Hepatocyte (in vitro differentiated cells): ENCODE measurements at places on chromosomes 1 and 21. TPM values are rescaled to one million over a fixed set of nuclear protein-coding genes. Genes with fewer than 3 reads are reported as not detected.

Gene RAP1GAP
- polyA plus RNA-seq, result 14.2 and 18.0 TPM in 2 replicates

Gene PGLYRP3
- polyA plus RNA-seq, result not detected in 2 replicates

DNA sequence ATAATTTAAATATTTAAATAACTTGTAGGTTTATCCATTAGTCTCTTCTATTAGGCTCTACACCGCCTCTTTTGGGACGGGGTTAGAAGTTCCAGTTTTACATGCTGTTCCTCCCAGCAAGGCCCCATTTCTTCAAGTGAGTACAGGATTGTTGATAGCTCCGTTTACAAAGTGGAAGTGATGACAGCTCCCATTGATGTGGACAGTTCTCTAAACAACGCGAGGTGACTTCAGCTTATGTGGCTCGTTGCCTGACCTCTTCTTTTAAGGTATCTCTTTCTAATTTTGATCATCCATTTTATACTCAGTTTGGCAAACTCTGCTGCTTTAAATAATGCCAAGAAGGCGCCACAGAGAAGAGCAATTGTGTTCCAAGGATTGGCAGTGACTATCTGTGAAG is 49.7 kb downstream of the PACC1 start:
- DNase-seq, result no peak

- no peak for DNase-seq
These were observed 58.6 kb downstream of the ZNF644 start for GRCh38 chr1:90963236-90963635.

Gene ROR1
- polyA plus RNA-seq, result 16.4 and 21.9 TPM in 2 replicates

Gene SOX13
- 22.3 and 24.6 TPM in 2 replicates for polyA plus RNA-seq

Gene PPFIA4
- polyA plus RNA-seq, result 1.7 and 5.2 TPM in 2 replicates

GRCh38 chr1:207219979-207220889 is 101.2 kb upstream of the CD55 start:
- DNase-seq, result no peak

Gene KCNJ9
- not detected in 2 replicates for polyA plus RNA-seq

- DNase-seq, result peak; percentile 40
These were observed 409.5 kb upstream of the ADGRL2 start for GRCh38 chr1:81391125-81391828.

Gene PAX7
- not detected in 2 replicates for polyA plus RNA-seq

DNA sequence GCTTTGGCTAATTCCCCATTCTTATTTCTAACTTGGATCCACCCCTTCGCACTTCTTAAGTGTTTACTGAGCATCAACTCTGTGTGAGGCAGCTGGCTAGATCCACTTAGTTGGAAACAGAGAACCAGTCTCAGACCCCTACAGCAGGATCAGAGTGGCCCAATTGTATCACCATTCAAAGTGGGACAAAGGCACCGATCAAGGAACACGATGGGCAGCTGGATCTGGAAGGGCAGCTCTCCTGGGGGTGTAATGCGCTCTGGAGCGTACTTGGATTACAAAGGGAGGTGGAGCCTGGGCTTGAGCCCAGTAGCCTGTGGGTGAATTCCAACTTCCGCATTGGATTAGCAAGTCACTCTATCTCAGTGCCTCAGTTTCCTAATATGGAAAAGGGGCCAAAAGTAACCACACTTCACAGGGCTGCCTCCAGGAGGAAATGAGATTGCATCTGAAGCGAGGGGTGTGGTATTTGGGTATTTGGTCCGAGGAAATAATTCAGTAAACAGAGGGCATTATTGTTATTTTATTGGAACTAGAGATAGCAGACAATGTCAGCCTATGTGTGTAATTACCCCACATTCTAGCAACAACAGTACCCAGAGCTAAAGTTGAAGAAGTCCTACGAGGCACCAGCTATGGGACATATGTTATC is 11.9 kb downstream of the ECE1 start:
- no peak for DNase-seq

Gene SLFNL1
- 0.18 and 1.8 TPM in 2 replicates for polyA plus RNA-seq

GRCh38 chr1:54627196-54627595 is 3.9 kb upstream of the FAM151A start:
- no peak for DNase-seq

- peak; percentile 8 for DNase-seq
These were observed 14.6 kb downstream of the SLC35E2B start for GRCh38 chr1:1677718-1678580.

DNA sequence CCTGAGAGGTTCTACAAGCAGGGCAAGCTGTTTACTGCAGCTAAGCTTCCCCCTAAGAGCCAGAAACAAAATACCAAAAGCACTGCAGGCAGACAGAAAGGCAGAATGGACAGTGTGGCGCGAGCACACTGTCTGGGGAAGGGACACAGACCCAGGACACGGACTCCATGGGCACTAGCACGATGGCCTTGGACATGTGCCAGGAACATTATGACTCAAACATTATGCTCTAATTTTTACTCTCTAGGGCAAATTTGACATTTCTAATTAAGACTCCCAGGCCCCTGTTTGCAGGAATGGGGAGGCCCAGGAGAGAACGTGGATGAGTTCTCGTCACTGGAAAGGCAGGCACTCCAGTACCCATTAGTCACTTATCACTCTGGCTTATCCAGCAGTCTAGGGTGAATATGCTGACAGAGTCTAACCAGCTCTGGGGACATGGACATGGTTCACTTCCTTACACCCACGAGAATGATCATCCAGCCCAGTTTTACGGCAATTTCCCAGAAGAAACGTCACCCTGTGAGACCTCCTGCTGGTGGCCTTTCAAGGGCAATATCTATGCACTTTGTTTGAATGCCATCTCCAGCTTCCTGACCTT is 45.1 kb downstream of the CAPN8 start:
- DNase-seq, result no peak

Gene INKA2
- 1.8 and 3.4 TPM in 2 replicates for polyA plus RNA-seq

Gene FMO2
- not detected in 2 replicates for polyA plus RNA-seq

Gene ZNF436
- polyA plus RNA-seq, result 4.4 and 7.5 TPM in 2 replicates

- DNase-seq, result peak; percentile 46
These were observed 898 bp downstream of the MFSD2A start for GRCh38 chr1:39955547-39956539.

DNA sequence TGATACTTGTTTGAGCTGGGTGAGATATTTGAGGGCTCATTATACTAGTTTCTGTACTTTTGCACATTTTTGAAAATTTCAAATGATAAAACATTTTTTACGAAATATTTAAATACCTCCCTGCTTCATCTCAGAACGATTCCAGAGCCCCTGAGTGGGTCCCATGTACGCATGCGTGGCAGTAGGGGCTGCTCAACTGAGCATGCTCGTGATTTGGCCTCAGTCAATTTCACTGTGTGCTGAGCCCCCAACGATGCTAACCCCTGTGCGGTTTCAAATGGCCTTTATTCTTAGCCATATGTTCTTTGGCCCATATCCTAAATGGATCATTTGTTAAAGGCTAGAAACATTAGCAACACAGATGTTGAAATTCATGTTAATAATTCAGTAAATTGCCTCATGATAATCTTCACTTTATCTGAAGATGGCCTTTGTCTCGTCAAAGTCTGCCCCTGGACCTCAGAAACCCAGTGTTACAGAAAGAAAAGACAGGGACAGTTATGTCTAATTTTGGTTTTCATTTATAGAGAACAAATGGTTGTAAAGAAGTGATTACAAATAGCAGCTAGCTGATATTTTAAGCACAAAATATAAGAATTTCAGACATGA is 108.2 kb downstream of the MRPS6 start:
- no peak for DNase-seq

GRCh38 chr1:203382026-203382425 is 31.1 kb upstream of the FMOD start:
- no peak for DNase-seq

DNA sequence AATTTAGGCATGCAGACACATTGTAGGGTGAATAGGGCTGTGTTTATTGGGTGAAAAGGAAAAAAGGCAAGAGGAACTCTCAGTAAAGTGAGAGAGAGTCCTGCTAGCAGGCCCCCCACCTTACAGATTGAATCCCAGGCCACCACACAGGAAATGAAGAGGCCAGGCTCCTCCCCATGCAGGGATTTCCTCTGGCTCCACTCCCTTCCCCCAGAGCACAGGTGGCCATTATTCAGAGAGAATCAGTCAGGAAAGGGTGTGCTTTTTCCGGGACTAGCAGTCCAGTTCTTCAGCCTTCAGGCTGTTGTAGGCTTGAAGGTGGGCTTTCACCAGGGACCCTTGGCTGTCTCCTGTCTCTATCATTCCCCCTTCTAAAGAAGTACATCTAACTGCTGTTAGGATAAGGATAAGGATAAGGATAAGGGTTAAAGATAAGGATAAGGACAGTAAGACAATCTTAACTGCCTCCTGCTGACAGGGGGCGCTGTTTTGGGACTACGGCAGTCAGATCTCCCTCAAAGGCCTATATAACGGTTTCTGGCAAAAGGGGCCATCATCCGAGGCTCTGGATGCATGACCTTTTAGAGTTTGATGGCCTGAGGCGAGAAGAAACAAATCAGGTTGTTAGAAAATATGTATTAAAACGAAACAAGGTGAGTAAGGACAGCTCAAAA is 26.3 kb downstream of the ZNF648 start:
- no peak for DNase-seq

GRCh38 chr1:7177021-7177420 is 391.8 kb downstream of the CAMTA1 start:
- DNase-seq, result no peak

GRCh38 chr1:164922585-164922984 is 363.6 kb downstream of the PBX1 start:
- no peak for DNase-seq

- DNase-seq, result no peak
These were observed 898 bp downstream of the KRTAP27-1 start for GRCh38 chr21:30336596-30336995.

DNA sequence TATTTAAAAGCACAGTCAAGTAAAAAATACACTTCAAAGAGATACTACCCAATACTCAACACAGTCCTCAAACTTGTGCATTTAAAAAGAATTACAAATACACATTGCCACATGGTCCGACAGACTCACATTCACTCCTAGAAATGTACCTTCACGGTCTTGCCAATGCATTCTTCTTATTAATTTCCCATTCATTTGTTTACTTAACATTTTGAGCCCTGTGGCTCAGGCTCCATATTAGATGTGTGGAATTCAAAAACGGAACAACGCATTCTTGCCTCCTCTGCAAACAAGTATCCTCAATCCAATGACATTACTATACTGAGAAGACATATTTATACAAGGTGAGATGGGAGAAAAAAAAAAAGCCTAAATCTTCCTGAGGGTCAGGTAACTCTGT is 2.5 kb upstream of the DUSP23 start:
- DNase-seq, result no peak

Gene ZSCAN20
- 0.98 and 1.5 TPM in 2 replicates for polyA plus RNA-seq

- peak; percentile 47 for DNase-seq
These were observed 17.5 kb upstream of the IGFN1 start for GRCh38 chr1:201172999-201173610.

Gene NPPB
- polyA plus RNA-seq, result 4.3 and 6.7 TPM in 2 replicates

Gene AMY2A
- polyA plus RNA-seq, result not detected in 2 replicates

Gene FMN2
- polyA plus RNA-seq, result 1.2 TPM in 1 of 2 replicates, not detected in the other

Gene DNALI1
- polyA plus RNA-seq, result 33.1 and 38.8 TPM in 2 replicates

Gene ADAM30
- polyA plus RNA-seq, result not detected in 2 replicates

GRCh38 chr1:197471248-197471985 is 203.4 kb downstream of the CRB1 start:
- DNase-seq, result no peak

Gene DISC1
- 2.3 and 3.0 TPM in 2 replicates for polyA plus RNA-seq

- no peak for DNase-seq
These were observed 228.4 kb downstream of the TM2D1 start for GRCh38 chr1:61496501-61496900.

DNA sequence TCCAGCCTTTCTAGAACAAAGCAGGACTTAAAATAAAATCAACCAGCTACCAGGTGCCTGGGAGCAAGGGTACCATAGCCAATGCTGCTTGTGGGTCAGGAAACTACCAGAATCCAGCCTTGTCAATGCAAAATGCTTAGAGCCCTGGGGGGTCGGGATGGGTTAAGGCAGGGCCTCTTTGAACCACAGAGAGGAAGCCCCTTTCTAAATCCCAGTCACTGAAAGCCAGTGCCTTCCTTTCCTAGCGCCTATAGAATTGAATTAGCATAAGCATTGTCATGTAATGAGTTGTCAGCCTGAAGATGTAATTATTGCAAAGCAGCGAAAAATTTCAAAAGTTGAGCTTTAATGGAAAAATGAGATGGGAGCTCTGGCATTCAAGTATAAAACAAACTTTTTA is 176.6 kb upstream of the DAB1 start:
- no peak for DNase-seq

Gene OLFM3
- 1.5 and 2.7 TPM in 2 replicates for polyA plus RNA-seq

Gene PEA15
- 59.5 and 62.0 TPM in 2 replicates for polyA plus RNA-seq

GRCh38 chr1:228733576-228733975 is 1.7 kb upstream of the RHOU start:
- no peak for DNase-seq

Gene HAO2
- 5.7 and 14.2 TPM in 2 replicates for polyA plus RNA-seq

DNA sequence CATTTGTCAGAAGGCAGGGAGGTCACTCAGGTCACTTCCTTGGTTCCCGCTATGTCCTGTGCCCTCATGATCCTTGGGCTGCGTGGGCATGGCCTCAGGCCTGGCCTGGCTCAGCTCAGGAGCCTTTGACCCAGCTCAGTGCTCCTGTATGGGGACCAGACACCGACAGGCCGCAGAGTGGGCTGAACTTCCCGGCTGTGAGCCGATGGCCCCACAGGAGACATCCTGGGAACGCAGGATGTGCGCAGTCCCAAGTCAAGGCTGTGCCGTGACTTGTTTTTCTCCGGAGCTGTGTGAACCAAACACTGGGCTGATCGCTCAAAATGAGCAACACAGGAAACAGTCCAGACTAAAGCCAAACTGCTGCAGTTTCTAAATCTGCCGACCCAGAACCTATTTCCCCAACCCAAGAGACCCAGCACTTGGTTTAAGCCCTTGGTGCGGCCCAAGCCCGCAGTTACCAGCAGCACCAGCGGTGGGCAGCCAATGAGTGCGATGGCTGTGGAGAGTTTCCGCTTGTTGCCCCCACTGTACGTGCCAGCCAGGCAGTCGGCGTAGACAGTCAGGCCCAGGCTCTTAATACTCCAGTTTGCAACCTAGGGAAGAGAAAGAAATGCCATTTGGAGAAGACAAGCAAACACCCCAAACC is 92.3 kb upstream of the GCLM start:
- no peak for DNase-seq

- DNase-seq, result peak; percentile 46
These were observed 3.7 kb upstream of the KPNA6 start for GRCh38 chr1:32104127-32104526.

Gene AIRE
- 0.32 and 0.42 TPM in 2 replicates for polyA plus RNA-seq

- no peak for DNase-seq
These were observed 4.9 kb downstream of the SPTA1 start for GRCh38 chr1:158681606-158682005.

Gene TMEM125
- 43.1 and 50.3 TPM in 2 replicates for polyA plus RNA-seq

Gene KLF17
- polyA plus RNA-seq, result not detected in 2 replicates

DNA sequence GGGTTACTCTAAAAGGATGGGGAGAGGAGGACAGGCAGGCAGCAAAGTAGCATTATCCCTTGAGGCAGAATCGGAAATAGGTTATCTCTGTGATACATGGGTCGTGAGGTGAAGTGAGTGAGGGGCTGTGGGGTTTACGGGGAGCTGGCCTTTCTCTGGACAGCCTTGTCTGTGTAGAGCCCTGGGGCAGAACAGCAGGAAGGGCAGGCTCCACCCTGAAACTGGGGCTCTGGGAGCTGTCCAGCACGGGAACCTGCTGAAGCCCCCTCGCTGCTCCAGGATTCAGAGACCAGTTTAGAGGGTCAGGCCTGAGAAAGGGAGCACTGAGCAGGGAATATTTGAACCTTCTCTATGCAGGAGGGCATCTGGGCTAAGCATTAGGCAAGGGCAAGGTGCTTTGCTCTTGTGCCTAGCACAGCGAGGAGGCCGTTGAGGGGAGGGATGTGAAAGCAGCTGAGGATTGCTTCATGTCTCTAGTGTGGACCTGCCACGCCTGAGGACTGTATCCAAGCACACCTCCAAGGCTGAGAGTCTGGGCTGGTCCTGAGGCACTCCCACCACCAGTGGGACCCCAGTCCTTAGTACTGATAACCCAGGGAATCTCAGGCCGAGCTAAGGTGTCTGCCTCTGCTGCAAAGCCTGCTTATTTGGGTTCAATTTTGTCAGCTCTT is 55.8 kb downstream of the NAV1 start:
- DNase-seq, result peak; percentile 58
